ENCODE measurements at places on chromosomes 2 and 18. TPM values are rescaled to one million over a fixed set of nuclear protein-coding genes. Genes with fewer than 3 reads are reported as not detected.

Gene EPHA4
- 39.2 TPM for total RNA-seq

Gene ACMSD
- total RNA-seq: not detected

Gene CPO
- total RNA-seq: 0.32 TPM

Gene SLC25A52
- total RNA-seq: not detected

Gene ARL4C
- total RNA-seq: 12.5 TPM

DNA sequence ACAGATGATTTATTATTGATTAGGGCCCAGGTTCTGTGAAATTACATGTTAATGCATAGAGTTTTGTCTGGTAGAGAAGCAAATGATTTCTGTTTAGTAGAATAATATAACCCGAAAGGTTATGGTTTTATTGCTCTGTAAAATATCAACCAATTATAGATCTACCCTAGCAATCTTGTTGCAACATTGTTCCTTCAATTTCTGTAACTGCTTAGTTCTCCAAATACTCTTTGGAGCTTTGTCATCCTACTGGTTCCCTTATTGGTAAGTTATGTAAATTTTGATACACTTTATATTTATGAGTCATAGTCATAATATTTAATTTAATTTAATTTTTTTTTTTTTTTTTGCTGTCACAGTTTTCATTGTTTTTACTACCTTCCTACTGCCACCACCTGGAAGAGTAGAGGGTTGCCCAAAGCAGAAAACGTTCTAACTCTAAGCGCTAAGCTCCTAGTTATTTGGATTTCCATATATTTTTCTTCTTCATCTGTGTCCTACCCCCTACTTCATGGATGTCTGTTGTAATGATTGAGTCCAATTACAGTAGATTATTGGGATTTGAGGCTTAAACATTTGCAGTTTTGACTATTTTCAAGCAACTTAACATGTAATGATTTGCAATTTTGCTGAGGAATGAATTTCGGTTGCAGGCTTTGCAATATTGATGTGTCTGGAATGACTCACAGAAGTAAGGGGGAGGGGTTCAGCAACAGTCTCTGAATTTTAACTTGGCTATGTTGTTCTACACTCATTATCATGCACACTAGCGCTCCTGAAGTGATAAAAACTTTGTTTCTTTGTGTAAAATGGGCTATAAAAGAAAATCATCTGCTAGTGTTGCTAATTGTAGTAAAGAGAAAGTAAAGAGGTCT, 51.1 kb downstream of the NABP1 start:
- no peak for DNase-seq

DNA sequence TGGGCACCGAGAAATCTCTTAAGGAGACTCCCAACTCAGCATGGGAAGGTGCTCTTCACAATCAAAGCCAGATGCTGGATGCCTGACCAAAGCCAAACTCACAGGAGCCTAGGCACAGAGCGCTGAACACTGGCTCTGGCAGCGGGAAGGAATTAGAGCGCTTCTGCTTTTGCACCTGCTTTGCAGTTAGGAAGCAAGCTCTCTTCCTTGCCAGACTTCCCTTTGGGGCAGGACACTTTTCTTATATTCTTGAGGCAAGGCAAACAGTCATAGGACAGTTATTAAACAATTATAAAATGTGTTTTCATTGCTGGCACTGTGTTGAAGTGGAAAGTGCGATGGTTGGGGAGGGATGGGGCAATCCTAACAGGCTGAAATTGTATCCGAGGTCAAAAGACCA, 79.6 kb upstream of the DNMT3A start:
- DNase-seq: no peak

DNA sequence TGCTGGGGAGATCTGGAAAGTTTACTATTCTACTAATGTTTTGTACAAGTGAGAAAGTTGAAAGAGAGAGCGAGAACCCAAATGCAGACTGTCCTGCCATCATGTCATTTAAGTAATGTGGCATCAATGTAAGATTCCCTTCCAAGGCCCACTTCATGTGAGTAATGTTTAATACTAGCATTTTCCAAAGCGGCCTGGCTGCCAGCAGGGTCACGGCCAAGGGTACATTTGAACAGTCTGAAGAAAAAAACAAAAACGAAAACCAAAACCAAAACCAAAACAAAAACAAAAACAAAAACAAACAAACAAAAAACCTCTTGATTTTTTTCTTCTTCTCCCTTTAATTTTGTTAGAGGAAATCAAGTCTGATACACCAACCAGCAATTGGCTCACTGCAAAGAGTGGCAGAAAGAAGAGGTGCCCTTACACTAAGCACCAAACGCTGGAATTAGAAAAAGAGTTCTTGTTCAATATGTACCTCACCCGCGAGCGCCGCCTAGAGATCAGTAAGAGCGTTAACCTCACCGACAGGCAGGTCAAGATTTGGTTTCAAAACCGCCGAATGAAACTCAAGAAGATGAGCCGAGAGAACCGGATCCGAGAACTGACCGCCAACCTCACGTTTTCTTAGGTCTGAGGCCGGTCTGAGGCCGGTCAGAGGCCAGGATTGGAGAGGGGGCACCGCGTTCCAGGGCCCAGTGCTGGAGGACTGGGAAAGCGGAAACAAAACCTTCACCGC, 2.2 kb downstream of the HOXD10 start:
- no peak for DNase-seq

DNA sequence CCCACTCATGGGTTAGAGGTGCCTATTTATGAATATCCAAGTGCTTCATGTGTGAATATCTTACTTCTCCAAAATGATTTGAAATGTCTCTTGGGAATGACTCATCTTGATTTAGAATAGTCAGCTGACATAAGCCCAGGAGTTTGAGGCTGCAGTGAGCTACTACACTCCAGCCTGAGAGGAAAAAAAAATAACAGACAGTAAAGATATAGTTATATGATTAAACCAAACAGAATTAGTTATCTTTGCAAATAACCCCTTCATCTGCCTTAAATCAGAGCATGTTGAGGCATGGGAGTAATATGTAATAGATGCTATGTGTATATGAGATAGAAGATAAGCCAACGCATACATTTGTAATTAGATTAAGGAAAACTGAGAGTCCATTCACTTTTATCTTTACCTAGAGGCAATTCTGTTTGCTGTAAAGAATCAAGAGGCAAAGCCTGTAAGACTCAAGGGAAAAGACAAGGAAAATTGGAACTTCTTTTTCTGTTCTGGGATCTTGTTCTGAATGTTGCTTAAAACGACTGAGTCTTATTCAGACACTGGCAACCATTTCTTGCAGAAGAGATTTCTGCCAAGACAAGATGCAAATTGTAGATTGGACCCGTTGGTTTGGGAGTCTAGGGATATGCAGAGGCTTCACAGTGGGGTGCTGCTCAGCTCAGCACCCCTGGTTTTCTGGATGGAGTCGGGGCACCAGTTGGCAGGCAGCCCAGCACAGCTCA, 104.4 kb downstream of the LIPG start:
- no peak for DNase-seq

DNA sequence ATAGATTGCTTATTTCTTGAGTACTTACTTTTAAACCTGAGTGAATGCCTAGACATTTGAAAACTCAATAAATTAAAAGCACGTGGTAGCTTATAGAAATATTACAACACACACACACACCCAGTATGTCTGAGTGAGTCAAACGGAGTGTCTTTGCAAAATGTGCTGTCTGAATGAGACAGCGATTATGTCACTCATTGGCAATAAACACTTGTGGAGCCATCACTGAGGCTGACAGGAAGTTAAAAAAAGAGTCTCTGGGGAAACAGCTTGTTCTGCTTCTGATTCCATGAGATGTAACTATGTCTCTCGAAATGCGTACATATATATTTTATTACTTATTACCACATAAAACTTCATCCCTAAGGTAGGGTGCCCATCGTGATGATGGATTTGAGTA, 22.3 kb upstream of the VPS4B start:
- no peak for DNase-seq

GRCh38 chr2:134670955-134671354, 47.8 kb downstream of the TMEM163 start:
- no peak for DNase-seq

DNA sequence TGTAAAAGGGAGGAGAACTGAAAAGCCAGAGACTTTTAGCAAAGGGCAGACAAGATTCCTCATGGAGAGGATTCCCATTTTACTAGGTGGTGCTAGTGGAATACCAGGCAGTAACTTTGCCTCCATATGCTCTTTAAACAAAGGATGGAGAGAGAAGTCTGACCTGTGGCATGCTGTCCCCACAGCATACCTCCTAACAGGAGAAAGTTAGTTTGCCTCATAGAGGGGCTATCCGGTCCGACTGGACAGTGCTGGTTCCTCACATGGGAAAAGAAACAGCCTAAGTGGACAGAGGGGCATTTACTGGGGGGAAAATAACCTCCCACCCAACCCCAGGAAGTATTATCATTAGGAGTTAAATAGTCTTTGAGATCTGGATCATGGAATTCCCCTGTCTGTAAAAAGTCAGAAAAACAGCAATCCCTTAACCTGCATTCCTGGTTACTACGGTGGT, 31.6 kb upstream of the GMCL1 start:
- DNase-seq: no peak

DNA sequence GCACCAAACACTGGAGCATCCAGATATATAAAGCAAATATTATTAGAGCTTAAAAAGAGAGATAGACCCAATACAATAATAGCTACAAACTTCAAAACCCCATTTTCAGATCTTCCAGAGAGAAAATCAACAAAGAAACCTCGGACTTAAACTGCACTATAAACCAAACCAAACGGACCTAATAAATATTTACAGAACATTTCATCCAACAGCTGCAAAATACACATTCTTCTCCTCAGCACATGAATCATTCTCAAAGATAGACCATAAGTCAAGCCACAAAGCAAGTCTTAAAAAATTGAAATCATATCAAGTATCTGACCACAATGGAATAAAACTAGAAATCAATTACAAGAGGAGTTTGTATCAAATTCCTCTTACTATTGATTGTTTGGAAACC, 140.2 kb upstream of the OTOS start:
- DNase-seq: no peak

- no peak for DNase-seq
These were observed 1387.7 kb downstream of the SUCLG1 start for GRCh38 chr2:83071352-83071751.

GRCh38 chr18:7766346-7766745, 199.2 kb downstream of the PTPRM start:
- DNase-seq: peak; percentile 80
